ENCODE measurements at places on chromosomes 6 and 20.

DNA sequence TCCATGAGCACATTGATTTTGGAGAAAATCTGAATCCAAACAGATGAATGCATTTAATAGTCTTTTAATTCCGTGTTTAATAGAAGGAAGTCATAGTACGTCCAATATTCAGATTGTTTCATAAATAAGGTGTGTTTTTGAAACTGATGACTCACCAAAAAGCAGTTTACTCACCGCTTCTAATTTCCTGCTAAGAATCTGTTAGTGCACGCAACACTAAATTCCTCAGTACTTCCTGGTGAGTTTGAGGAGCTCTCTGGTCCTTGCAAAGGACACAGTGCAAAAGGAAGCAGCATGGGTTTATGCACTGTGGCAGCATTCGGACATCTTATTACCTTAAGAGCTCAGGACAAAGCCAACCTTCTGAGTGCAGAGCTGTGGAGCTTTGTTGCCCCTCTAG is 2.3 kb upstream of the ADGRF1 start:
- DNase-seq, result no peak

- no peak for DNase-seq
Observed at GRCh38 chr20:23242556-23243180, 107.9 kb upstream of the NXT1 start.

- no peak for DNase-seq
Observed at GRCh38 chr6:163405412-163406309, 8.9 kb upstream of the QKI start.

- no peak for DNase-seq
Observed at GRCh38 chr20:51612896-51613295, 70.4 kb upstream of the NFATC2 start.

GRCh38 chr6:13065581-13065980 is 262.8 kb downstream of the TBC1D7 start:
- DNase-seq, result no peak

DNA sequence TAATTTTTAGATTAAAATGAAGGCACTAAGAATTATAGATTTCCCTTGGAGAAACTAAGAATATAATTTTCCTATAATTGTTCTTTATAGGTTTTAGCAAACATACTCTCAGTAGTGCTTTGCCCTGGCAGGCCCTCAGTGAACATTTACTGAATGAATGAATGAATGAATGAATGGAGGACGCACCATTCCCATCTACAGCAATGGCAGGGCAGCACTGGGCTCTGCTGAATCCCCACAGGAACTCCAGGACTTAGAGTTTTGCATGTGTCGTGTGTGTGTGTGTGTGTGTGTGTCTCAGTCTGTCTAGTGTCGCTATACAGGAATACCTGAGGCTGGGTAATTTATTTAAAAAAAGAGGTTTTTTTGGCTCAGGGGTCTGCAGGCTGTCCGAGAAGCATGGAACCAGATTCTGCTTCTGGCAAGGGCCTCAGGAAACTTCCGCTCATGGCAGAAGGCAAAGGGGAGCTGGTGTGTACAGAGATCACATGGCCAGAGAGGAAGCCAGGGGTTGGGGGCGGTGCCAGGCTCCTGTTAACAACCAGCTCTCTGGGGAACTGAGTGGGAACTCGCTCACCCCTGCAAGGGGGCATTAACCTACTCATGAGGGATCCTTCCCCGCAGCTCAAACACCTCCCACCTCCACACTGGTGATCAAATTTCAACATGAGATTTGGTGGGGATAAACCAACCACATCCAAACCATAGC is 20.1 kb downstream of the RNASET2 start:
- no peak for DNase-seq

DNA sequence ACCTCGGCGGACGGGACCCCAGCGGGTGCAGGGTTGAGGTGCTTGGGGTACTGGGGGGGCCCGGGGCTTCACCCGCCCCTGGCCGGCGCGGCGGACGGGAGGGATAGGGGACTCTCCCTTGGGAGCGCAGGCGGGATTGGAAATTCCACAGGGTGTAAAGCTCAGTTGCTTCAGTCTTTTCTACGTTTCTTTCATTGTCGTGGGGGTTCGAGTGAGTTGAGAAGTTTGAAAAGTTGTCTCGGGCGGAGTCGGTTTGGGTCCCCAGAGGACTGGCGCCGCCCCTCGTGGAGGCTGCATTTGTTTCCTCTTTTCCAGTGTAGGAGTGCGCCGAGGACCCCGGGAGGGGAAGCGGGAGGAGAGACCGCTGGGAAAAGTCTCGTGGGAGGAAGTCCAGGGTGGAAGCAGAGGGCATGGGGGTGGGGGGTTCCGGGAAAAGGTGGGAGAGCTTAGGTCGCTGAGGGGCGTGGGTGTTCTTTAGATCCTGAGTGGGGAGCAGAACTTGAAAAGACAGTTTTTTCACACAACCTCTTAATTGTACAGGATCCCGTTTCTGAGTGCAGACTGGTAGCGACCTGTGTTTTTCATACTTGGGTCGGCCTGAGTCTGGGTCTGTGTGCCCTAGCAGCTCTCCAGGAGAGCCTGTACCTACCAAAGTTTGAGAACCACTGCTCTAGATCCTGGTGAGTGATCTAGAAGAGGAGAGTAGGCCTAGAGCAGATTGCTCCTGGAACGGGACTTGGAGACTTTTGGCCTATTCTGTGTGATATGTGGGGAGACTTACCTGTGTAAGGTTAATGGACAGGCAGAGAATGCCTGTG is 495 bp downstream of the FAM83B start:
- no peak for DNase-seq

GRCh38 chr6:29589423-29590048 is 4.6 kb downstream of the OR2H2 start:
- DNase-seq, result peak; percentile 20

GRCh38 chr6:158849899-158850806 is 31.0 kb upstream of the EZR start:
- no peak for DNase-seq

DNA sequence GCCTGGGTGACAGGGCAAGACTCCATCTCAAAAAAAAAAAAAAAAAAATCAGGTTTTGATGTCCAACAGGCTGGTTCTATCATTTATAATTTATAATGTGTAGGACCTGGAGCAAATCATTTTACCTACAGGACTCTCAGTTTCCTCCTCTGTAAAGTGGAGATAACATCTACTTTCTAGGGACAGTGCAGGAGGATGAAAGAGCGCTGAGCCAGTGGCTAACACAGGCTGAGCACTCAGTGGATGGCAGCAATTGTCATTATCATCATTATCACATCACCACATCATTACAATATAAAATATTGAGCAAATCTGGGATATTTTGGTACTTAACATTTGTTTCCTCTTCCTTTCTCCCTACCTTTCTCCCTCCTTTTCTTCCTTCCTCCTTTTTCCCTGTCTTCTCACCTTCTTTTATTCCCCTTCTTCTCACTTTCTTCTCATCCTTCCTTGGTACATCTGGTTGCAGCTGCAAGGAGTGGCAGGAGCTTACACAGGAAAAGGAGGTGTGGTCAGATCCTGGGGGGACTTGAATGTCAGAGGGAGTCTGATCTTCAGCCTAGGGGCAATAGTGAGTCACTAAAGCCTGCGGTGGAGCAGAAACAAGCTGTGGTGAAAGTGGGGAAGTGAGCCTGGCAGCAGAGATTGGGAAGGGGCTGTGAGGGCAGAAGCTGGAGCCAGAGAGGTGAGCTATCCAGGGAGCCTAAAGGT is 24.6 kb upstream of the CTNNBL1 start:
- no peak for DNase-seq

DNA sequence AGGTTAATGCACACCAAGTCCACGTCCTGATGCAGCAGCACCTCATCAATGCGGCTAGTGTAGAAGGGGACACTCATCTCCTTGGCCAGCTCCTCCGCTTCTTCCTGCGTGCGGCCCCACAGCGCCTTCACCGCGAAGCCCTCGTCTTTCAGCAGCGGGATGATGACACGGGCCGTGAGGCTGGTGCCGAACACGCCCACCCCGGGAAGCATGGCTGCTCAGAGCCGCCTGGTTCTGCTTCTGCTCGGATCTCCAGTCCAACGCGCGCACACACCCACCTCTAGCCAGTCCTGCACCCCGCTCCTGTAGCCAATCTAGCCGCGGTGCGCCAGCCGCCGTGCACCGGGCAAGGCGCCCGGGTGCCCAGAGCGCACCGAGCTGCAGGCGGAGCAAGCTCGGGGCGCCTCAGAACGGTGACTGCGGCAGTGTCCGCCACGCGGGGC is 700 bp downstream of the GFOD1 start:
- no peak for DNase-seq

GRCh38 chr6:169964486-169965180 is 213.2 kb downstream of the ERMARD start:
- DNase-seq, result no peak

GRCh38 chr6:108145639-108146038 is 20.2 kb upstream of the NR2E1 start:
- DNase-seq, result no peak

- DNase-seq, result no peak
Observed at GRCh38 chr20:23266530-23267398, 83.8 kb upstream of the NXT1 start.
